ENCODE measurements at places on chromosomes 3 and 15.

DNA sequence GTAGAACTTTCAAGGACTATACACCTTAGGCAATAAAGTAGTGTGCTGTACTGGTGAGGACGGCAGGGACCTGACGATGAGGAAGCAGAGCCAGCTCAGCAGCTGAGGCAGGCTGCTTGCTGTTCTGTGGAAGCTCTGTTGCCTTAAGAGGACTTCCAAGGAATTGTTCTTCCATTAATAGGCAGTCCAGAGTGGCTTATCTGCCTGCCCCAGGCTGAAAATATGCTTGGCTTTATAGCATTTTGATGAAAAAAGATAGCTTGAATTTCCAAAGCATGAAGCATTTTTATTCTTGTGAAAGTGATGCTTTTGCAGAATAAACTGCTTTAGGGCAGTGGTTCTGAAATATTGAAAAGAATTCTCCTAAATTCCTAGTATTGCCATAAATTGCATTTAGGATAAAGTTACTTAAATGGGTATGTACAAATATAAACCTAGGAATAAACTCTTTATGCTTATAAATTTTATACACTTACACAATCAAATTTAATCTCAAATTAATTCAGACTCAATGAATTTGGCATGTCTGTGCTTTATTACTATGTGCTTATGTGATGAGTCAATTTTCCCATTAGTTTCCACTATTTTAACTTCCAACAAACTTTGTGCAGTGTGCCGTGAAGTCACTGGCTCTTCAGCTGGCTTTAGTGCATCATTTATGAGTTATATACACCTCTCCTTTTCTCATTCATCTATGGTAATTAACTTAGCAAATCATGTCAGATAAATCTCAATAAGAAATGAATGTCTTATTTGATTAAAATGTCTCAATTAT is 231.0 kb upstream of the RASGRP1 start:
- DNase-seq, result no peak

GRCh38 chr3:40432793-40433192 is 24.3 kb upstream of the RPL14 start:
- no peak for DNase-seq

DNA sequence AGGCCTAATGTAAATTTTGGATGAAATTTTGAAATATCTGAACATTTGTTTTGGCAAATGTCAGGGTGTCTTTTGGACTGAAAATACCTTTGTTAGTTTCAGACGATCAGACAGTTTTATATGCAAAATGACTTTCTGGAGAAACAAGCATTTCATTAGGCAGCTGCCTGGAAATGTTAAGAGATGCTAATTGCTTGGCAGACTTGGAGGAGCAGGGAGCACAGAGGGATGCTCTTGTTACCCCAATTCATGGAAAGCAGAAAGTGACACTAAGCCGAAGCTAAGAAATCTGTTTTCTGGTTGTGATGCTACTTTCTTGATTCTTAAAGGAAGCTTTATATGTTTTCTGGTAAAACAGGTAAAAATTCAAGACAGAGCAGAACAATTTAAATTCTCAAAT is 204.3 kb upstream of the GBE1 start:
- no peak for DNase-seq

GRCh38 chr15:48395521-48396011 is 64.3 kb downstream of the DUT start:
- DNase-seq, result no peak

GRCh38 chr15:100942656-100943425 is 23.7 kb downstream of the LRRK1 start:
- no peak for DNase-seq

- peak; percentile 89 for DNase-seq
Observed at GRCh38 chr15:52496776-52497470, 31.8 kb downstream of the MYO5A start.

DNA sequence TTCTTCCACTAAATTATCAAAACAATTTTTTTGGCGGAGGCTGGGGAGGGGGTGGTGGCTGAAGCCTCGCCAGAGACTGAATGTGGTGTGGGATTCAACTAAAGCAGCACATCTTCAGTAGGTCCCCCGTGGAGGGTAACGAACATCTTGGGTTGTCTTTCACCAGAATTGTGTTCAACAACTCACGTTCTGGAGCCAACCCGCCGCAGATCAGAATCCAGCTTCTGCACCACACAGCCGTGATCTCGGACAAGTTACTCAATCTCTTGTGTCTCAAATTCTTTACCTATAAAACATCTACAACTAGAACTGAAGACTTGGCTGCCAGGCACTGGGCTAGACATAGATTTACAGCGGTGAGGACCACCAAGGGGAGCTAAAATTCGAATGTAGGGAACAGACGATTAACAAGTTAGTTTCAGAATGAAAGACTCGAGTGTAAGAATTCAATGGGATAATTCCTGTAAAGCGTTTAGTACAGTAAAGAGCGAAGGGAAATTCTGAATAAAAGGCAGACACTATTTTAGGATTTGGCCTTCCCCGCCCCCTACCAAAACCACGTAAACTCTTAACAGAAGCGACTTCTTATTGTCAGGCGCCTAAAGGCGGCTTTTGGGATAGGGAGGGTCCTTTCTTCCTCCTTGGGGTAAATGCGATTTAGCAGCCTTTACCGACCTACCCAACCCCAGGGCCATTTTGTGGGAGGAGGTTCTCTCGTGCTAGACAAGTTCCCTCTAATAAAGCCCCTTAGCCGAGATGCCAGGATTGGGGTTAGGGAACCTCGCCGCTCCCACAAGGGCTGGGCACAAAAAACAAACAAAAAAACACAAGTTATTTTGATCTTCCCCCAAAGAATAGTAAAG is 697 bp upstream of the RAB5A start:
- no peak for DNase-seq

GRCh38 chr15:67838789-67839332 is 984 bp downstream of the RNU6-1 start:
- peak; percentile 33 for DNase-seq

- DNase-seq, result no peak
Observed at GRCh38 chr3:114060906-114061655, 4.5 kb downstream of the QTRT2 start.

GRCh38 chr3:174884776-174885568 is 25.8 kb downstream of the NAALADL2 start:
- no peak for DNase-seq

DNA sequence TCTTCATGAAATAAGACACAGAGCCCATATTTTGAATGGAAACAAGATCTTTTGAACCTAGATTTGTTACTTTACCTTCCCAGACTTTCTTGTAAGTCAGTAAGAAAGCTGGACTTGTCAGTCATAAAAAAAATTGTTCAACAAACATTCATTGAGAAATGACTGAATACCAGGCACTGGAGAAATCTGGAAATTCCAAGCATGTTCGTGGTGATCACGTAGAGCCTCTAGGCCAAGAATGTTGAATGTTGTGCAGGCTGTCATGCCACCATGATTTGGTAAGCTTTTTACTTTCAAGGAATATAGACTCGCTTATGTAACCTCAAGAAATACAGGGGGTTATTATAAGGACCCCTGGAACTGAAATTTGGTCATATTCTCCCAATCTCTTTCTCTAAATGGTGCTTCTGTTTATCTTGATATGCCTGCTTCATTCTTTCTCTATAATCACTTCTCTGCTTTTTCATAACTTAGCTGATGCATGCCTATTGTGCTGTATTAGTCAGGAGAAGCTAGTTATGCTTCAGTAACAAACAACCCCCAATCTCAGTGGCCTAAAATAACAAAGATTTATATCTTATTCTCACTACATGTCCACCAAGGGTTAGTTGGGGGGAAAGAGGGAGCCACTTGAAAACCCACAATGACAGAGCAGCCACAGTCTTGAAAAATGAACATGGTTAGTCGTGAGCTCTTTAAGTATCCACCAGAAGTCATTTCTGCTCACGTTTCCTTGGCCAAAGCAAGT is 3.4 kb upstream of the TPM1 start:
- DNase-seq, result peak; percentile 66

DNA sequence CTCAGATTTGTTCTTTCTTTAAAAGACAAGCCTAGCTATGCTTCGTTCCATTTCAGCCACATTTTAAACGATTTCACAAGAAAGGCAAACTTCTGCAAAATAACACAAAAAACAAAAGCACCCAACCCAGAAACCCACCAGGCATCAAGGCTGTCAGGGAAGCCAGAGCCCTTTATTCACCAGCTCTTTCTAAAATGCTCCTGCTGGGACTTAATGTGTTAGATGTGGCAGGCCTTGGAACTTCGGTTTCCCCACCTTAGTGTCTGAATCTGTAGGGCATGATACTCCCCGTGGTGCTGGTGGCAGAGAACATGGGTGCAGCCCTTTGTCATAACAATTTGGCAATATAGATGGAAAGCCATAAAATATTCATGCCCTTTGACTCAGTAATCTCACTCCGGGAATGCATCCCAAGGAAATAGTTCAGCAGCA is 56.8 kb upstream of the LCTL start:
- DNase-seq, result no peak

GRCh38 chr3:176328666-176329065 is 868.6 kb downstream of the TBL1XR1 start:
- DNase-seq, result no peak

- DNase-seq, result no peak
Observed at GRCh38 chr3:193978030-193978429, 157.9 kb upstream of the HES1 start.

DNA sequence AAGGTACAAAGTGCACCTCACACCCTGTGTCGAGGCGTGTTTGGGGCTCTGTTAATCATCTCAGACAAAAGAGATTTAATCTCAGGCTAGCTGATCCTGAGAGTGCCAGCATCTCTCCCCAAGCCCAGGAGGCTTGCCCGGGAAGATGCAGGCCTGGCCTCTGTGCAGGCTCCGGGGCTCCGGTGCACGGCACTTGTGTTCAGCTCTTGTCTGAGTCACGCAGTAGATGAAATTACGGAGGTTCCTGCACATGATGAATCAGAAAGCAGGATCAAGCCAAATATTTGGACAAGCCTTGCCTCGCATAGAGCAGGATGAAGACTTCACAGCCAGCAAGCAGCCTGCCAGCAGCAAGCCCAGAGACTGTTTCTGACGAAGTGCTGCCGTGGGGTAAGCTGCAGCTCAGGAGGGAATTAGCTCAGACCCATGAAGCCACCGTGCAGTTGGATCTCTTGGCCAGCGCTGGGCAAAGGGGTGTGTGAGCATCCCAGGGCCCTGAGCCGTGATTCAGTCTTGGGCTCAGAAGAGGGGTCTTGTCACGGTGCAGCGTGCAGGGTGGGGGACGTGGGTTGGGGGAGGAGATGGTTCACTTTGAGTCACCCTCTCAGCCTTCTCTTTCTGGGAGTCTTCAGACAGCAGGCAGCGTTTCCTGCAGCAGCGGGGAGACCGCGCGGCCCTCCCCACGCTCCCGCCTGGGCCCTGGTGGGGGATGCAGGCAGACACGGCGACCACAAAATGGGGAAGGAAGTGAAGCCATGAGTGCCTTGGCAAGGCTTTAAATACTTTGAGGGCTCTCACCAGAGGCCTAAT is 89.2 kb upstream of the MEF2A start:
- DNase-seq, result peak; percentile 82

DNA sequence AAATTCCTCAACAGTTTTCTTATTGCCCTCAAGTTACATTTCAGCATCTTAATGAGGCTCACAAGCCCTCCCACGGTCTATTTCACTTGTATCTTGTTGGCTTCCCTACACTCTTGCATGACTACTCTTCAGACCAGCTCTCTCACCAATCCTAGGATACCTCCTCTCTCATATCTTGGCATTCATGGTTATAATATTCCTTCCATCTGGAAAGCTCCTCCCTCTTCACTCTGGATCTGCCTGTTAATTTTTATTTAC is 8.5 kb upstream of the CCDC80 start:
- DNase-seq, result peak; percentile 76

- no peak for DNase-seq
Observed at GRCh38 chr3:69048990-69049389, 3.1 kb downstream of the TMF1 start.

Measured in renal cortical epithelial cell (primary cell).